ENCODE measurements at places on chromosomes 4 and X.

DNA sequence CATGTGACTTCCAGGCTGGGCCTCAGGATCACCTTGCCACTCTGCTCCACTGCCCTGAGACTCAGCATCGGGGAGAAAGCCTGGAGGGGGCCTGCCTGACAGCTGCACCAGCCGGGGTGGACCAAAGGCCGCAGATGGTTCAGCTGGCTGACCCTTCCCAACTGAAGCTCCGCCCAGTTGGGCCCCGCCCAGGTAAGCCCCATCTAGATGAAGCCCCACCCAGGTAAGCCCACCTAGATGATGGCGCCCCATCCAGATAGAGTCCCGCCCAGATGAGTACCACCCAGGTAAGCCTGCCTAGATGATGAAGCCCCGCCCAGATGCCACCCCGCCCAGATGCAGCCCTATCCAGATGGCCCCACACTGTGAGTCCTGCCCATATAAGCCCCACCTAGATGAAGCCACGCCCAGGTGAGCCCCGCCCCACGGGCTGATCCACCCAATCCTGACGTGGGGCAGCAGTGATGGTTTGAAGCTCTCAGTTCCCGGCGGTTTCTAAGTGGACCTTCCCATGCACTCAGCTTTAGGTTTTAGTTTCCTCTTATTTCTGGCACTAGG lies 10.0 kb downstream of the ZFYVE28 start:
- DNase-seq = no peak

DNA sequence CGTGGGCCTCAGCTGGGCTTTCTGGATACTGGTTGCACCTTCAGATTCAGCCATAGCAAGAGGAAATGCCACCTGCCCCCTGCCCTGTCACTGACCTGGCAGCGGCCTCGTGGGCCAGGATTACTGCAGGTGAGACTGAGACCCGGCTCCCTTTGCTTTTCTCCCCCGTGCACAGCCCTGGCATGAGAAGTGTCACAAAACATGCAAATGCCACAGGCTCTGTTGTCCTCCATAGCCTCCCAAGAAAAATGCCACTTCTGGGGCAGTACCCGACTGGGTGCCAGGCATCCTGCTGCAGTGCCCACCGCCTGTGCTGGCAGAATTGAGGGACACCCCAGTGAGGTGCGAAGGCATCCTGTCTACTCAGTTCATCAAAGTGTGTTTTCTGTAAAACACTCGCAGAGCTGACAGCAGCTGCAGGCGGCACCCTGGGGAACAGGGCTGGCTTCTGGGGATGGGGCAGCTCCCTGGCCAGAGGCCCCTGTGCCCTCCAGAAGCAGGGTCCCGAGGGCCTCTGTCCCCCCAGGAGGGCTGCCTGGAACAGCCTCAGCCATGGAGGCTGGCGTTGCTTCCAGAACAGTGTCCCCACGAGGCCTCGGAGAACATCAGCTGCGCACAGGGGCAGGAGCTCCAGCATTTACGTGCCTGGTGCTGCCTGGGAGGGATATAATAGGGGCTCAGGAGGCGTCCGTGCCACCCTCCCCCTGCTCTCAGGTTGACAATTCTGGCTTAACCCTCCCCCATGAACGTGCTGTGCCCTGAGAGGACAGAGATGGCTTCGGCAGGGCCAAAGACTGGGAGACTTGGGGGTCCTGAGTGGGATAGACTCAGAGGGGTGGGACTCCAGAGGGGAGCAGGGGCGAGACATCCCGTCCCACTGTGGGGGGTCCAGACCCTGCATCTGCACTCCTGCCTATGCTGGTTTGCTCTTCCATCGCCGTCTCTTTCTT lies 99.5 kb upstream of the NKX1-1 start:
- no peak for DNase-seq

DNA sequence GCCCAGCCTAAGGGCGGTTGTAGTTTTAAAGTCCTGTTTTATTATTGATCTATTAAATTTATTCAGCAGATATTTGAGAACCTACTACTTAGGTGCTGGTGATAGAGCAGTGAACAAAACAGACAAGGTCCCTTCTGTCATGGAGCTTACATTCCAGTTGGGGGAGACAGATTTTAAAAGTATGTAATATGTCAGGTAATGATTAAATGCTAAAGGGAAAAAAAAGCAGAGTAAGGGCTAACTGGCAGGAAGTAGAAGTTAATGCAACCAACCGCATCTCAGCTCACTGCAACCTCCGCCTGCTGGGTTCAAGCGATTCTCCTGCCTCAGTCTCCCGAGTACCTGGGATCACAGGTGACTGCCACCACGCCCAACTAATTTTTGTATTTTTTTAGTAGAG lies 7.8 kb upstream of the MCUB start:
- DNase-seq = no peak

- no peak for DNase-seq
These were observed 161.5 kb upstream of the SFRP2 start for GRCh38 chr4:153950100-153950979.

DNA sequence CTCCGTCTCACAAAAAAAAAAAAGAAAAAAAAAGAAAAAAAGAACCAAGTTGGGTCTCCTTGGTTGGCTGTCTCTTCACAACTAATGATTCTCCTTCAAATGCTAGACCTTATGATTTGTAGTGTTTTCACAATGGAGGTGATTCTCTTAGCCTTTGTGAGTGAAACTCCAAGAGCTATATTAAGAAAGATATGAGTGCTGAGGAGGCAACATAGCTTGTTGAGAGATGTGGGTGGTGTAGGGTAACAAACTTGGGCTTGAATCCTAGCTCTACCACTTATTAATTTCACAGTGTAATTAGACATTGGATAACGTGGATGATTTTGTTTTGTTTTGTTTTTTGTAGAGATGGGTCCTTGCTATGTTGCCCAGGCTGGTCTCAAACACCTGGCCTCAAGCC lies 10.4 kb upstream of the SEPTIN11 start:
- DNase-seq = no peak

- DNase-seq = no peak
These were observed 13.1 kb upstream of the GPM6B start for GRCh38 chrX:13829983-13830382.

- DNase-seq = no peak
These were observed 152.7 kb downstream of the STK32B start for GRCh38 chr4:5203993-5204310.

DNA sequence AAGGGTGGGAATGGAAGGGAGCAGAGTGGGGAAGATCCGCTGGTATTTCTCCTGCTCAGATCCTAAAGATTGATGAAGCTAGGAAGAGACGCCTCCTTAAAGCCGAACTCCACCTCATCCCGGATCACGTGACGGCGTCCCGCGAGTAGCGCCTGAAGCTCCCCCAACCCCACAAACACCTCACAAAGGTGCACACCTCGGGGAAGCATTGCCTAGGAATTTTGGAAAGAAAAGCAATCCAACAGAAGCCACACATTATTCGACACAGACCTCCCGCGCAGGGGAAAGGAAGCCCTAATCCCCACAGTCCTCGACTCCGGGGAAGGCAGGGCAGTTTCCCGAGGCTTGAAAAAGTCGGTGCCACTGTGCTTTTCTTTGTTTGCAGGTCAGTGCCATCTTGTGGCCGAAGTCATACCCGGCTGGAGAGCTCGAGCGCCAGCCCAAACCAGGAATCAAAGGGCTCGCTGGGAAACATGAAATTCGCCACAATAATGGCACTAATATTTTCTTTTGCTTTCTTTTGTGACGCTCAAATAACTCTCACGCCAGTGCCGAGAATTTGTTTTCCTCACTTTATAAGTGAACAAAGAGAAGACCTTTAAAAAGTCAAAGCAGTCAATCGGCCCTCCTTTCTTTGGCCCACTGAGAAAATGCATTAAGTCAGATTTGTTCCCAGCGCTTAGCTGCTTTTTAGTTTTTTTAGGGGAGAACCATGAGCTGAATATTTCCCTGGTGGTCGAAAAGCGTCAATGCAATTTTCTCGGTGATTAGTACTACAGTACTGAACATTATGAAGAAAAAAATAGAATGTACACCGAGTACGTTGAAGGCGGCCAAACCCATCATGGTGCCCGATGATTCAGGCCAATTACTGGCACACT lies at the start of gene NPY1R:
TSS of gene NPY1R (minus strand) at position 71 of the 881 bp plus-strand sequence. CDS start 6,042 bp downstream, outside the sequence.
- DNase-seq = peak; percentile 82

DNA sequence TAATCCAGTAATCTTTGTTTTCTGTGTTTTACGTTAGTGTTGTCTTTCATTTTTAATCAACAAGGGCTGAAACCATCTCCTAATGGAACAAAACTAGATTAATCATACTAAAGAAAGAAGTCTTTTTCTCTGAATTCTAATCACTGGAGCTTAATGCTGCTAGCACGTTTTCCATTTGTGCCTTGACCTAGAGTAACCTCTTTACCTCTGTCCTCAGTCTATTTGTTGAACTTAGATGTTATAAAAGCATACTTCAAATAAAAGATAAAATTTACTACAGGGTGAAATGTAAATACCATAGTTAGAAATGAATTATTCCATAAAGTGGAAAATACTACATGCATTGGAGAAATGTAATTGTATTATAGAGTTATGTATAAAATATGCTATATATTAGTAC lies 207.1 kb downstream of the NKX6-1 start:
- no peak for DNase-seq

DNA sequence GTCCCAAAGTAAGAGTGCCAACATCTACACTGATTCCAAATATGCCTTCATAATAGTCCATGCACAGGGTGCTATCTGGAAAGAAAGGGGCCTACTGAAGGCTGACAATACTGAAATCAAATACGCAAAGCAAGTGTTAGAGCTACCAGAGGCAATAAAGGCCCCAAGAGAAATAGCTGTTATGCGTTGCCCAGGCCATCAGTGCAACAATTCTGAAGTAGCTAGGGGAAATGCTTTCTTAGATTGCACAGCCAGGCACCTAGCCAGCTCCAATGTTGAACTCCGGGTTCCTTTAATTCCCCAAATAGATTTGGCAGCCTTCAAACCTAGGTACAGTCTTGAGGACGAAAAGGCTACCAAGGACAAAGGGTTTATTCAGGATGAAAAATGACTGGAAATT lies 17.4 kb upstream of the PAPSS1 start:
- DNase-seq = no peak

DNA sequence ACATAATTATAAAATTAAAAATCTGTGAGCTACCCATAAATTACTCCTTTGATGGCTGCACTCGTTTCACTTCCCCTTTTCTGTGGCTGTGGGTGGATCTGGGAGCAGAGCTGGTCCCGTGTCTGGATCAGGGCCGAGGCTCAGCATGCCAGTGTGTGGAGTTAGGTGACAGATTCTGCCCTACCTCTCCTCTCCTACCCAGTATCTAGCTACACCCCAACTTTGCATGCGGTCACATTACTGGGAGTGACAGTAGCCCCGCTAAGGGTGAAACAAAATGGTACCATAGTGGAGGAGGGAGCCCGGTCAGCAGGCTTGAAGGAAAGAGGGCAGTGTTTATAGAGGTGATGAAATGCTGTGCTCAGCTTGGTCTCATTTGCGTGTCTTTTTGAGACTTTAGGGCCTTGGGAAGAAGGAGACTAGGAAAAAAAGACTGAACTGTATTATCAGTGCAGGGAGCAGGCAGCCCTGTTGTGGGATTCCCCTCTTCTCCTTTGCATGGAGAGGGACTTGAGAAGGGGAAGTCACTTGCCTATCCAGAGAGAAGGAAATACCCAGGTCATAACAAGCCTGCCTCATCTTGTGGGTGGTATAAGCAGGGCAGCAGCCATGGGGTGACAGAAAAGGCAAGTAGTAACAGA lies 48.4 kb downstream of the ARHGAP10 start:
- no peak for DNase-seq

DNA sequence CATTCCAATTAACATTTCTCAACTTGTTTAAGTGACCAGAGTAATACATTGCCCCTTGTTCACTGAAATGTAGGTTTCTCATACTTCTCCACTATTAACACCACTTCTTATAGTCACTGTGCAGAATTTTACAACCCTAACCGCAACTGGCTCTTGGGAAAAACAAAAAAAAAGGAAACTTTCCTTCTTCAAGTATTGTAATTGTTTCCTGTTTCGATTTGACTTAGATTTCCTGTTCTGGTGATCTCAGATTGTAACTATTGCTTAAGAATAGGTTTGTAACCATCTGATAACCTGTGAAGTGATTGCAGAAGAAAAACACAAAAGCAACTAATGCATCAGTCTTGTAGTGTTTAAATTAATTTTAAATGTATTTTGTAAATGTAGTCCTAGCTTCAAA lies 594.7 kb upstream of the GALNT7 start:
- DNase-seq = no peak

GRCh38 chr4:56640621-56641493 lies 40.2 kb downstream of the HOPX start:
- DNase-seq = no peak

- DNase-seq = peak; percentile 83
These were observed 373.0 kb upstream of the RASGEF1B start for GRCh38 chr4:81844717-81845116.

- DNase-seq = peak; percentile 35
These were observed 37.9 kb downstream of the MFAP3L start for GRCh38 chr4:169988252-169988651.

DNA sequence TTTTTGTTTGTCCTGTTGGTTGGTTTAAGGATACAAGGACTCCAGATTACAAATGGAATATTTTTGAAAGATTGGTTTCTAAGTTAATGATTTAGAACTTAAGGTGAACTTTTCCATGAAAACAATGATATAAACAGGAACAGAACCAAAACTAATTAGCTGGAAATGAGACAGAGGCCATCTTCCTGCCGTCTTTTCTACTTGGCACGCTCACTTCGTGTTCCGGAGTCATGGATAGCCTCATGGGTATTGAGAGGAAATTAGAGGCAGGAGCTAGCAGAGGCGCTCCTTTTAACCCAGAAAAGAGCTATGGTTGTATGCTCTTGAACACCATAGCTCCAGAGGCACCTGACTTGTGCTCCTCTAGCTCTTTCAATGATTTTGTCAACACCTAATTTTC lies 2.4 kb downstream of the FAM241A start:
- DNase-seq = no peak

DNA sequence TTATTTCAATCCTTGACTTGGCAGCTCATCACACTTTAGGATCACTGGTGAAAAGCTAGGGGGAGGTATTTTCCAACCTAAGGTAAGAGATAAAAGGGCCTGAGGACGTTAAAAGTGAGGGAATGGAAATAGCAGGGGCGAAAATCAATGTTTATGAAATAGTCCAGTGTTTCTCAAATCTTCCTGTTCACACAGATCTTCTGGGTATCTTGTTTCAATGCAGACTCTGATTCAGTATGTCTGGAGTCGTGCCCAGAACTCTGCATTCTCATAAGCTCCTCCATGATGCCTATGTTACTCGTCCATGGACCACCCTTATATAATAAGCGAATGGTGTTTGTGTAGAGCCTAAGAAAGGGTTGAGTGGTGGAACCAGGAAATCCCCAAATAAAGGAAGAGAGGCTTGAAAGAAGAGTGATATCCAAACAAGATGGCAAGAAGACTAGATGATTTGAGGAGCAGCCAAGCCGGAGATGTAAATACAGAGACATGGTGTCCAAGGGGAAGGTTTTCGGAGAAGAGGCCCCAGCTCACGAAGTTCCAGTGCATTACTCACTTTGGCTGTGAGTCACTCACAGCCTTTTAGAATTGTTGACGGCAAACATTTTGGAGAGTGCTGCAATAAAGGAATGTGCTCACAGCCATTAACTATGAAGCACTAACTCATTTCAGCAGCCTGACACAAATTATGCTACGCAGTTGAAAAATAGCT lies 215.6 kb upstream of the PPARGC1A start:
- DNase-seq = peak; percentile 91

DNA sequence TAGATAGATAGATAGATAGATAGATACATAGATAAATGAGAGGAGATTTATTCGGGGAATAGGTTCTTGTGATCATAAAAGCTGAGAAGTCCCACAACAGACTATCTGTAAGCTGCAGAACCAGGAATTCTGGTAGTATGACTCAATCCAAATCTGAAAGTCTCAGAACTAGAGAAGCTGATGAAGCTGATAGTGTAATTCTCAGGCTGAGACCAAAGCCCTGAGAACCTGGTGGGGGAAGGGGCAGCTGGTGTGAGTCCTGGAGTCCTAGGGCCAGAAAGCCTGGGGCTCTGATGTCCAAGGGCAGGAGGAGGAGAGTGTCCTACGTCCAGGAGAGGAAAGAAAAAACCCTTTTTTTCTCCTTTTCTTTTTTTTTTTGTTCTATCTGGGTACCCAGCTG lies 8.0 kb upstream of the BANK1 start:
- no peak for DNase-seq
